GM12891 (cell line): ENCODE measurements at places on chromosomes 1 and 21.

GRCh38 chr1:89698020-89698560, 65.2 kb downstream of the LRRC8C start:
- DNase-seq: no peak

DNA sequence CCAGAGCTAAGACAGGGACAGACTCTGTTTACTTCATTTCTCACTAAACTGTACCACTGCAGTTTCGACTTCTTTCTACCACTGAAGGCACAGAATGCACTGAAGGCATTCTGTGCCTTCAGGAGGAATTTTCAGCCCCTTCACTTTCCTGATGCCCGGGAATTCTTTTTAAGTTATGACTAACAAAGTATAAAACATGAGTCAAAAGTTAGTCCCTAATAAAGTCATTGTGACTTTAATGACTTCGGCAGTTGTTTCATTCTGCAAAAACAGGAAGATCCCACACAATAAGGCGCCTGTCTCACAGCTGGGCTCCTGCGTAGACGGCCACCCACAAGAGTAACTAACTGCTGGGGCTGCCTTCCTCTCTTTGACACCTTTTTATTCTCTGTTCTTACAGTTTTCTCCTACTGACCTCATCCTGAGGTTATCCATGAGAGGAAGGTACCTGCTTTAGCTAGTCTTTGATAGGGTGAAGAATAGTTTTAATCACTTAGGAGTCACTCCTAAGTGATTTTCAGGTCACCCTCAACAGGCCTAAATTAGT, 183.9 kb upstream of the SGIP1 start:
- no peak for DNase-seq

GRCh38 chr1:154833841-154834240, 36.2 kb downstream of the KCNN3 start:
- DNase-seq: no peak

DNA sequence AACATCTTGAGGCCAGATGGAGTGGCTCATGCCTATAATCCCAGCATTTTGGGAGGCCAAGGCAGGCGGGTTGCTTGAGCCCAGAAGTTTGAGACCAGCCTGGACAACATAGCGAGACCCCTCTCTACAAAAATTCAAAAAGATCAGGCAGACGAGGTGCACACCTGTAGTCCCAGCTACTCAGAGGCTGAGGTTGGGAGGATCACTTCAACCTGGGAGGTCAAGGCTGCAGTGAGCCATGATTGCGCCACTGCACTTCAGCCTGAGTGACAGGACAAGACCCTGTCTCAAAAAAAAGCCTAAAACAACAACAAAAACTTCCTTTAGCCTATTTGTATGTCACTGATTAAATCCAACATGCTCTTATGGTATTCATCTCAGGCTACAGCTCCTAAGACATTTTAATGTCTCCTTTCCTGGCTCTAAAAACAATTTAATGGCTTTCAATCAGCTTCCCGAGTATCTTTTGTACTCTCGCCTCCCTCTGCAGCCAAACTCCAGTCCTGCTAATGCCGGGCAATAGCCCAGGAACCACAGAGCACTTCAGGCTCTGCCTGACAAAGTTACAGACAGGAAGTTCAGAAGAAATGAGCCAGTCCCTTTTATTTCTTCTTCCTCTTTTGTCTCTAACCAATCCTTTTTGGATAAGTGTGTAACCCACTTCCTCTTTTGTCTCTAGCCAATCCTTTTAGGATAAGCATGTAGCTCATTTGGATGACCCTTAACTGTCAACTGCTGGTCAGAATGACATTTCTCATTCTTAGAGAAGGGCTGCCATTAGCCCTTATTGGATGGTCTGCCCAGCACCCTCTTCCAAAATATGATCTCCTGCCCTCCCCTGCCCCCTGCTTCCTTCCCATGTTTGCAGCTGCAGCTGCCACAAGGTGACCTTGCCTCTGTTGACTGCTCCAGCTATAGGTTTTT, 6.6 kb upstream of the DOP1B start:
- DNase-seq: no peak

GRCh38 chr1:24526940-24527542, 24.4 kb downstream of the RCAN3 start:
- DNase-seq: no peak

DNA sequence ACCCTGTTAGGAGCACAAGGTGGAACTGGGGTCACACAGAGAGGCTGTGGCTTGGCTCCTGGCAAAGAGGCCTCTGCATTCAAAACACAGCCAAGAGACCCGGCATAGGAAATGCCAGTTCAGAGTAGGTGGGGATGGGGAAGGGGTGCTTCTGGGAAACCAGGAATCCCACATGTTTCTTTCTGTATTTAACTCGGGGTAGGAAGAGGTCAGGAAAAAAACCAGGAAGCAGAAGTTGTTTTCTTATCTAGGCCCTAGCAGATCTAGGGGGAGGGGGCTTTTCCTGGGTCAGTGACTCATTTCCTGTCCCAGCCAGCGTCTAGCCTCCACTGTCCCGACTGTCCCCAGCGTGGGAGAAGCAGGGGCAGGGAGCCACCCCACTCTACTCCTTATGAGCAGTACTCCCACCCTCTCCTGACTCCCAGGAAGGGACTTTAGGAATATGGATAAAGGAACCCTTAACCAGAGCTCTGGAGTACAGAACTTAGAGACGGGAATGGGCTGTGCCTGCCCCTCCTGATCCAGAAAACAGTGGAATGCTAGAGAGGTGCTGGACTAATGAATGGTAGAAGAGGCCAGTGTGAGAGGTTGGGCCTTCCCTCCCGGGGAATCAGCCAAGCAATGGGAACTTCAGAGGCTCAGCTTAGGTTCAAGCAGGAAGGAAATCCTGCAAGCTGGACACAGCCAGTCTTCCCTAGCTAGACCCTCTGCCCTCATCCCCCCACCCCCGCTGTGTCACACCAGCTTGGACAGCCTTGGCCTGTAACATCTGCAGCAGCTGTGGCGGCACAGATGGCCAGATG, 5.7 kb downstream of the FHL3 start:
- DNase-seq: no peak

DNA sequence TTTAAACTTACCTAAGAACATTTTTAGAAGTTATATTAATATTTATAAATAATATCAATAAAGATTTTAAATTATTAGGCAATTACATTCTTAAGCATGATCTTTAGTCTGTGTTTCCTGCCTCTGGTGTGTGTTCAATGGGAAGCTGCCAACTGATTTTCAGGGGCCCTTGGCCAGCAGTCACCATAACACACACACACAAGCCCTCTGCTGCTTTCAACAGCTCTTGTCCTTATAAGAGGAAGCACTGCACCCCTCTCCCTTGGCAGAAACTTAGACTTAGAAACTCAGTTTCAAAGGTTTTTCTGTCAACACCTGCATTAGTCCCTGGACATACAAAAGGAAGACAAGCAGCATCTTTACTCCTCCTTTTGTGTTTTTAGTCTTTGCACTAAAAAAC, 81.4 kb downstream of the VAV3 start:
- DNase-seq: no peak

- DNase-seq: no peak
Measured at GRCh38 chr1:8217011-8217711, 100.8 kb upstream of the SLC45A1 start.
